ENCODE measurements at places on chromosomes 6 and 20.

DNA sequence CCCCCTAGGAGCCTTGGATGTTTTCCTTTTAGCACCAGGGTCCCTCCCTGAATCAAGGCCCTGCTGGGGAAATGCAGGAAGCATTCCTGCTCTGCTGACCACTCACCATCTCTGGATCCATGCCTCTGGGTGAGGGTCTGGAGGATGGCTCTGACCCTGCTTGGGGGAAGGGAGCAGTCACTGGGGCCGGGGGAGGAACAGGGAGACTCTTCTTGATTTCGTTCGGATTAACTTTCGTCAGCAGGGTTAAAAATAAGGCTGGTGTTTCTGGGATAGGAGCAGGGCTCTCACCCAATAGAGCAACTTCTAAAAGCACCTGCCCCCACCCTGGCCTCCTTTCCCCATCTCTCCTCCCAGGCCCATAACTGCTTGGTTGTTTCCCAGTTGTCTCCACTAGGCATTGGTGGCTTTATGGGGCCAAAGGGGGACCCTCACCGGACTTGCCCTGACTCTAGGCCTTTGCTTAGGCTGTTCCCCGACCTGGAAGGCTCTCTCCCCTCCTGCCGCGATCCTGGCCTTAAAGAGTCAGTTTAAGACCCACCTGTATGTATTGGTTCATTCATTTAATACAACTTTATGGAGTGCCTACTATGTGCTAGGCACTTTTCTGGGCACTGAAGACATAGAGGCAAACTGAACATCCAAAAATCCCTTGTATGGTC is 63.0 kb downstream of the JPH2 start:
- DNase-seq: no peak

DNA sequence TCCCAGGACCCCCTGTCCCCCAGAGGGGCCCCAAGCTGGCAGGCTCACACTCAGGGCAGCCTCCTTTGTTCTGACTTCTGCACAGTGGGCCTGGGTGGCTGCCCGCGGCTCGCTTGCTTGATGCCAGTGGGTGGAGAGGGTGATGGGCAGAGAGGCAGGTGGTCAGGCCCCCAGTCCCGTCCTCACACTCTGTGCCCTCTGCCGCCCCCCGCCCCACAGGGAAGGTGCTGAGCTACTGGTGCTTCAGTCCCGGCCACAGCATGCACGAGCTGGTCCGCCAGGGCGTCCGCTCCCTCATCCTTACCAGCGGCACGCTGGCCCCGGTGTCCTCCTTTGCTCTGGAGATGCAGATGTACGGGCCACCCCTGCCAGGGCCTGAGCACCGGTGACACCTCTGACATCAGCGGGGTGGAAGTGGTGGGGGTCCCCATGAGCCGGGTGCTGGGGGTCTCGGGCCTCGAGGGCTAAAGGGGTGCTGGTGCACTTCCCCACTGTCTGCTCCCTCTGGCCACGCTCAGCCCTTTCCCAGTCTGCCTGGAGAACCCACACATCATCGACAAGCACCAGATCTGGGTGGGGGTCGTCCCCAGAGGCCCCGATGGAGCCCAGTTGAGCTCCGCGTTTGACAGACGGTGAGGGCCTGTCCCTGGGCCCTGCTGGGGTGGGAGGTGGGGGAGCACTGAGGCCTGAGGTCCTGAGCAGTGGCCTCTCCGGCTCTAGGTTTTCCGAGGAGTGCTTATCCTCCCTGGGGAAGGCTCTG is 8.9 kb upstream of the TNFRSF6B start:
- DNase-seq: no peak

DNA sequence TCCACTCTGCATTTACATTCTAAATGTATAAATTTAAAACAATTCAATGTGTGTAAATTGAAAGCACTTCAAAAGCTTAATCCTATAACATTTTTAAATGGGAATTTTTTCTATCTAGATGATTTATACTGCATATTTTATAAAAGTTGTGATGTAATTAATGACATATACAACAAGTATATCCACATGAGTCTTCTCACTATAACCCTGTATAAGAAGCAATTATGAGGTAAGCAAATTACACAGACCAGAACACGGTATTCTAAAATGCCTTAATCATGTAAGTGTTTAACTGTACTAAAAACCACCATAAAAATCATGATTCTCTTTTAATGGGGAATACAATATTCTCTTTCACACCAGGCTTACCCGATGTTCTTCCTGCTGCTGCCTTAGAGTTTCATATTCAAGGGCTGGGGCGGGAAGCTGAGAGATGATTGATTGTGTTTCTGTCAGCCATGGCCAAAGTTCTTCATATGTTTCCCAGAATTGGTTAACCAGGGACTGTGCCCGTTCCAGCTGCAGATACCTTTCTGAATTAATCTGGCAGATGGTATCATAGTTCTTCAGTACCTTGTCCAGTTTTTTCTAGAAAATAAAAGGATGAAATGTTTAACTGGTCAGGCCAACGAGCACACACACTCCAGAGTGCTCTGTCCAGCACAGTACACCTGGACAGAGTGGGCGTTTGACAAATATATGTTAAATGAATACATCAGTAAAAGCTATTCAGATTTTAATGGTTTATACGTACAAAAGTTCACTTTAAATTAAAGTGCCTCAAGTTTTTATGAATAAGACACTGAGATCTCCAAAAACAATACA is 127.4 kb downstream of the DST start:
- DNase-seq: no peak

DNA sequence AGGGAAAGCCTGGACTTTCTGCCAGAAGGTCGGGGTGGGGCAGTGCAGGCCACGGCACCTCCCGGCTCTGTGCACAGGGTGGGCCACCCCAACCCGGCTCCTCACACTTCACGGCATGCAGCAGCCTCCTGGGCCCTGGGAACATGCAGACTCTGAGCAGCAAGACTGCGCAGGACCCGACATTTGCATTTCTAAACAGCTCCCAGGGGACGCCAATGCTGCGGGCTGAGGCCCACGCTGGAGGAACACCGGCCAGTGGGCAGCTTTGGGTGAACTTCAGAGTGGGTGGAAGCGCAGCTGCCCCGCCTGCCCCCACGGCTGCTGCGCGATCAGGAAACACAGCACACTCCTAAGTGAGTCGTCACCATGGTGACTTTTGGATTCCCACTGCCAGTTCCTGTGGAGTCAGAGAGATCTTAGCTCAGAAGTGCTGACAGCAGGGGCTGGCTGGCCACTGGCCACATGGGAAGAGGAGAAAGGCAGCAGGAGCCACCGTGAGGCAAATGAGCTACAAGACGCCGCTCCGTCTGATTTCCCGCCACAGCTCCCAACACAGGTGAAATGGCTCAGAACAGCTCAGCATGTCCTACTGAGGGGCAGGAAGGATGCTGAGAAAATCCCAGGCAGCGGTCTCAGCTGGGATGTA is 52.1 kb downstream of the RNASET2 start:
- no peak for DNase-seq

GRCh38 chr20:47789764-47790579 is 4.7 kb upstream of the SULF2 start:
- no peak for DNase-seq

GRCh38 chr6:118574051-118574865 is 26.2 kb downstream of the PLN start:
- DNase-seq: no peak
